ENCODE measurements at places on chromosomes 11 and 22.
A peak's percentile ranks its signal among the peaks of the same experiment; 100 is the strongest.

- peak; percentile 10 for DNase-seq
Measured at GRCh38 chr11:134252346-134253187, 585 bp downstream of the THYN1 start.

GRCh38 chr11:56783448-56784041 is 35.0 kb upstream of the OR9G4 start:
- peak; percentile 64 for DNase-seq

DNA sequence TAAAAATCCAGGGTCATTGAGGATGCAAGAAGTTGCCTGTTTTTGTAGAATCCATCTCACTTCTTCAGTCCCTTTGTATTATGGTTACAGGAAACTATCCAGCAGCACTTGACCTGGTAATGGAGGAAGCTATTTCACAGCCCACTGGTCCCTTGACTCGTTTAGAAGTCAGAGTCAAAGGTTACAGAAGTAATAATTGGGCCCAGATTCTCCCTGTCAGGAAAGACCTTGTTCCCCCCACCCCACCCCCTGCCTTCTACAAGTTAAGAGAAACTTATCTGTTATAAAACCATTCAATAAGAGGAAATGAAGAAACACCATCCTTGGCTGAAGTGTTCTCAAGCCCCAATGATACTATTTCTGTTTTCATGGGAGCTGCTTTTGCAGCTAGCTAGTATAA is 65.8 kb downstream of the CSTPP1 start:
- DNase-seq = peak; percentile 7

DNA sequence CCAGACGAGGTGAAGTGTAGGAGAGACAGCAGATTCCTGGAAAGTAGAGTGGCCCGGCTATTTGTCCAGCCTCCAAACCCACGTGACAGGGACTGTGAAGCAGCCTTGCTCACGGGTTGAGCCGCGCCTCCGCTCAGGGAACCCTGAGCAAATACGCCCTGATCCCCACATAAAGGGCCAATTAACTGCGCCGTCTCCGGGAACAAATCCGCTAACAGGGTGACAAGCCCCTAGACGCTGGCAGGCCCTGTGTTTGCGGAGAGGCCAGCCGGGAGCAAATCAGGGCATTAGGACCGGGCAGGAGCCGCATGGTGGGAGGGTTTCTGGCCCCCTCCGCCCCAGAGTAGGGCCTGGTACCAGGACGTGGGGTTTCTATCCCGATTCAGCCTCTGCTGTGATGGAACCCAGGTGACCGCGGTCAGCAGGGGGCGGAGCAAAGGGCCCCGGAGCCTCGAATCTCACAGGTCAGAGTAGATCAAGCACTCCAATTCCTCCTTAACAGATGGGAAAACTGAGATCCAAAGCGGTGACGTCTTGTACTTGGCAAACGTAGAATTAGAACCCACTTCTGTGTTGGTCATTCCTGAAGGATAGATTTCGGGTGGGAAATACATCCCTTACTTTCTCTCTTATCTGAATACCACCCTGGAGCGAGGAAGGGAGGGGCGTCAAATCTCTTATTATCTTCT is 2.0 kb upstream of the ROBO3 start:
- DNase-seq = no peak

DNA sequence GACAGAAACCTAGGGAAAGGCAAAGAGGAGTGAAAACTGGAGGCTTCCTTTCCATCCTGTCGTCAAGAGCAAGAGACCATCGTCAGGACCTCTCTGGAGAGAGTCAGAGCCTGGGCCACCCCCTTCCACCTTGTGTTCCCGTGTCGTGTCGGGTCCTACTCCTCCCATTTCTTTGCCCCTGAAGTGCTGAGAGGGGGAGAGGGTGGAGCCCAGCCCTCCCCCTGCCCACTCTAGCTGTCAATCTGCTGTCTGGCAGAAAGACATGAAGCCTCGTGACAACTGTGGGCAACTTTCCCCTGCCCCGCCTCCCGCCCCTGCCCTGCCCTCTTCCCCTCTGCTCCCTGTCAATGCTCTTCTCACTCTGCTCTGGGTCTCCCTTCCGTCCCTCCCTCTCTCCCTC is 20.6 kb downstream of the ANKK1 start:
- DNase-seq = no peak

GRCh38 chr22:25602916-25603315 is 38.4 kb downstream of the GRK3 start:
- no peak for DNase-seq

- DNase-seq = no peak
Measured at GRCh38 chr11:38305682-38306081, 1707.6 kb upstream of the RAG2 start.

DNA sequence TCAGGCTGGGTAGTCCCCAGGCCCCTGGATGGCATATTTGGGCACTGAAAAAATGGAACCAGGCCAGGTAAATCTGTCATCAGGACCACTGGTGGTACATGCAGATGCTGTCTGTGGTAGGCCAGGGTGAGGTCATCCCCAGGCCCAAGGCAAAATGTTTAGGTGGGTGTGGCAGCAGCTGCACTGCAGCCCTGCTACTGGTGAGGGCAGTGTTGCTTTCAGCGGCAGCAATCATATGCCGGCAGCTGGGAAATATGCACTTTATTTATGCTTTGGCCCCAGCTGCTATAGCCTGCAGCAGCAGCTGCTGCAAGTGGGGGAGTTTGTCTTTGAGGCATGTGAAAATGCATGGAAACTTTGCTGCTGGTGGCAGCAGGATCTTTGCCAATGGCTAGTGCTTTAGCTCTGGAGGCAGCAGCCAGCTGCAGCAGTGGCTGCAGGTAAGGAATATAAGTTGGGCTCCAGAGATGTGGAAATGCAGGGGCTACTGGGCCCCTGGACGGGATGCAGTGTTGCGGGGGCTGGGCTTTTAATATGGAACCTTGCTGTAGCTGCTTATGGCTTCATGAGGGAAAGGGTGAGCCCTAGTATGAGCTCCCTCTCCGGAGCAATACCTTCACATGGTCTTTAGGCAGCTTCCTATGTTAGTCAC is 365.7 kb upstream of the CADM1 start:
- peak; percentile 74 for DNase-seq

- DNase-seq = no peak
Measured at GRCh38 chr22:49197986-49198704, 629.5 kb downstream of the BRD1 start.

DNA sequence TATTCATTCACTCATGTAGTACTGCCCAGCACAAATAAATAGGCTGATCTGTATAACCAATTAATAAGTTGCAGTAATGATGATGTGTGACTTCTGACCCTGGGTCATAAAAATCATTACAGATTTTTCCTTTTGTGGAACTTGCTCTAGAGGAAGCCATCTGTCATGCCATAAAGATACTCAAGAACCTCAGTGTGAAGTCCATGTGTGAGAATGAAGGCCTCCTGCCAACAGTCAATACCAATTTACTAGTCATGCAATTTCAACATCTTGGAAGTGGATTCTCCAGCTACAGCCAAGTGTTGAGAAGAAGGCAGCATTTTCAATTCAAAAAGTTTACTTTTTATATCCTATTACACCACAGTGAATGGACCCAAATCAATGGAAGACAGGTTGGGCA is 435.6 kb upstream of the LRRC4C start:
- no peak for DNase-seq

DNA sequence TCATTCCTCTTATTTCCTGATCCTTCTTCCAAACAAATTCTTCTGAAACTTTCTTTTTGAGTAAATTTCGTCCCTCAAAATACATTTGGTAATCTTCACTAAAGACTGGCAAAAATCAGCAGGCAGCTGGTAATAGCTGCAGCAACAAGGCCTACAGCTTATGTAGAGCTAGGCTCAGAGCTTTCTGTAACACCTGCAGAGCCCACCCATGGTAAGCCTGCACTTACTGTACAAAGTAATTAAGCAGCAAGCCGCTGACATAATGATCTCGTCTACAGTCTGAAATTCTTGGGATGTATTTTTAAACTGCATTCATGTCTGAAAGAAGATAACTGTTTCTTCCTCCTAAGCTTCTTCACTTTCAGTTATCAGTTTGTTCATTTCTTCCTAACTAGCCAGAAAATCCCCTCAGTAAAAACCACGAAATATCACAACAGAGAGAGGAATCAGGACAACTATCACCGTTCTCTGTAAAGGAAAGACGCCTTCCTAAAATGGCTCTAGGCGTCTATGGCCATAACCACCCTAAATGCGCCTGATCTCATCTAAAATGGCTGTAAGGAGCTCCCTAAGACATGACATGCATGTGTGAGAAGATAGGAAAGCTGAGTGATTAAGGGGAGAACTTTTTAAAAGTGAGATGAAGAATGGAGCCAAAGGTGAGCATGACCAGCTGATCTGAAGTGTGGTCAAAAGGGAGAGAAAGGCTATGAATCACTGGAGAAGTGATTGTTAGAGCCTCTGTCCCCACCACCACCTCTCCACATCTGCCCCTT is 56.2 kb downstream of the DENND5A start:
- DNase-seq = peak; percentile 33

- peak; percentile 46 for DNase-seq
Measured at GRCh38 chr11:15258433-15259165, 143.9 kb downstream of the INSC start.

GRCh38 chr22:48746789-48747425 is 1080.8 kb downstream of the BRD1 start:
- no peak for DNase-seq

- DNase-seq = no peak
Measured at GRCh38 chr22:35837101-35837727, 119.5 kb downstream of the APOL5 start.

GRCh38 chr11:2377511-2378443 is 667 bp downstream of the CD81 start:
- peak; percentile 54 for DNase-seq

- peak; percentile 62 for DNase-seq
Measured at GRCh38 chr11:4095509-4096230, 1.1 kb downstream of the RRM1 start.

DNA sequence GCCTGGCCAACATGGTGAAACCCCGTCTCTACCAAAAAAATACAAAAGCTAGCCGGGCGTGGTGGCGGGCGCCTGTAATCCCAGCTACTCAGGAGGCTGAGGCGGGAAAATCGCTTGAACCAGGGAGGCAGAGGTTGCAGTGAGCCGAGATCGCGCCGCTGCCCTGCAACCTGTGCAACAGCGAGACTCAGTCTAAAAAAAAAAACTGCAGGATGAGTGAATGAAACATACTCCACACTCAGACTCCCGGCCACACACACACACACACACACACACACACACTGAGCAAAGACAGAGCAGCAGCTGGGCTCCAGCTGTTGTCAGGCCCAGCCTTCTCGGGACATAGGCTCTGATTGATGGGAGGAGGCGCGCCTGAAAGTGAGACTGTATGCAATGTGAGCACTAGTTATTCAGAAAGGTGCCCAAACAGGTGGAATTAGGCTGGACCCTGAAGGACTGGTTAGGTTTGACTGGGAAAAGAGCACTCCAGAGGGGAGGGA is 1.5 kb upstream of the PLEKHA7 start:
- DNase-seq = no peak

DNA sequence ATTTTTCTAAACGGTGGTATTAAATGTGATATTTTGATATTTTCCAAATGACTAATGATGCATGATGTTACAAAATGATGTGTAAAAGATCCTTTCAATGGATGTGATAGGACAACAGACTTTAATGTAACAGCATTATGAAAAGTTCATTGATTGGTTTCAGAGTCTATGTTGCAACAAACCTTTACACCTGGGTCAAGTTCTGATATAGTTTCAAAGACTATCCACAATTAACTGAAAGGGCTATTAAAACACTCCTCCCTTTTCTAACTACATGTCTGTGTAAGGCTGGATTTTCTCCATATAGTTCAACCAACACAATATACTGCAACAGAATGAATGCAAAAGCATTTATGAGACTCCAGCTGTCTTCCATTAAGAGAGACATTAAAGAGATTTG is 35.7 kb downstream of the SMCO4 start:
- no peak for DNase-seq

GRCh38 chr22:23219822-23220484 is 39.6 kb downstream of the BCR start:
- peak; percentile 97 for DNase-seq

- no peak for DNase-seq
Measured at GRCh38 chr11:115408036-115408921, 95.9 kb downstream of the CADM1 start.

GRCh38 chr22:42747701-42748513 is 27.2 kb upstream of the A4GALT start:
- peak; percentile 34 for DNase-seq

- no peak for DNase-seq
Measured at GRCh38 chr11:36228689-36229088, 60.5 kb downstream of the COMMD9 start.

GRCh38 chr11:134837166-134837886 is 425.3 kb upstream of the B3GAT1 start:
- no peak for DNase-seq

Measured in NAMALWA (cell line).